ENCODE measurements at places on chromosomes 3 and 15.

DNA sequence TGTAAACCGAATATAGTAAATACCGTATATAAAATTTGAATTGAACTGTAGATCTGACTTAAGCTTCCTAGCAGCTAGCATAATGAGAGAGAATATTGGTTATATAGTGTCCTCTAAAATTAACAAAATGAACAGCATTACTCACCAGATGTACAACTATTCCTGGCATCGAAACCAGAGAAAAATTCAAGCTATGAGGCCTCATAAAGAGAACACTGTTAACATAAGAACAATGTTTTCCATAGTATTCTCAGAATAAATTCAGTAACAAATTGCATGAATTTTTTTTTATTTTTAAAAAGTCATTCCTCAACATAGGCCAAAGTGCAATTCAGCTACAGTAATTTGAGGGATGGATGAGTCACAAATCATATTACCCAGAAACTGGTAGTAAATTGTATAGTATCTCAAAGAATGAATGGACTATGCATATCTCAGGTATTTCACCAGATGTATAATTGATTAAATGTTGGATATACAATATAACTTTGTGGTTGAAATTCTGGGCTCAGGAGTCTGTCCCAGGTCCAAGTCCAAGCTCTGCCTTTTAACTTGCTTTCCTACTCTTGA is 5.0 kb downstream of the TMEM207 start:
- no peak for DNase-seq

DNA sequence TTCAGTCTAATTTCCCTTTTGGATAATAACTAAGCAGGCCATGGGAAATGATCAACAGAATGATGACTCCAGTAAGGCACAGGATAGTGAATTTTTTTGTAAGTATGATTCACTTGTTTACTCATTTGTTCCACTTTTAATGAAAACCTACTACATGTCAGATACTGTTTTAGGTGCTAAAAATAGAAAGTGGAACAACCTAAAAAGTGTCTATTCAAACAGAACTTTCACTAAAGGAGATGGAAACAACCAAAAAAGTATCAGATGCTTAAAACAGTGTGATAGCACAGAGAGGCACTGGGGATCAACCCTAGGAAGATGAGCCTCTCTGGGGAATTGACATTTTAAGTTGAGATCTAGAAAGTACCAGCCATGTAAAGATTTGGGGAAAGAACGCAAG is 11.1 kb downstream of the RYK start:
- DNase-seq = no peak

- peak; percentile 77 for DNase-seq
These were observed 6.8 kb downstream of the CSK start for GRCh38 chr15:74788683-74789151.

GRCh38 chr15:88736204-88736603 is 67.0 kb upstream of the ACAN start:
- DNase-seq = no peak

DNA sequence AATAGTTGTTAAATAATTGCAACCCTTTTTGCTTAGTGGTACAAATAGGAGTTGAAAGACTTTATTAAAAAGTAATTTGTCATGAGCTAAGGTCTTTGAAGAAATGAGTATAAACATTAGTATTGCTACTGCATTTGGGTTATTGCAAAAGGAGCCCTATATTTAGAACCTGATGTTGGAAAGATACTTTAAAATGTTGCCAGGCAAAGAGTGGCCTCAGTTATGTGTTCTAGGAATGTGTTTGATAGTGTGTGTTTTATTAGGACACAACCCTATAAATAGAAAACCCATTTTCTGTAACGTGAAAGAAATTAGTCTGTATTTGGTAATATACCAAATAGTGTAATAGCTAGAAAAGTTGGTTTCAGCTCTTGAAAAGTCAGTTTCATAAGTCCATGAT is 10.7 kb downstream of the VPS8 start:
- no peak for DNase-seq

GRCh38 chr3:42225486-42226363 is 40.3 kb downstream of the CCK start:
- DNase-seq = no peak

GRCh38 chr15:77021803-77022381 is 27.0 kb downstream of the PSTPIP1 start:
- DNase-seq = peak; percentile 51

DNA sequence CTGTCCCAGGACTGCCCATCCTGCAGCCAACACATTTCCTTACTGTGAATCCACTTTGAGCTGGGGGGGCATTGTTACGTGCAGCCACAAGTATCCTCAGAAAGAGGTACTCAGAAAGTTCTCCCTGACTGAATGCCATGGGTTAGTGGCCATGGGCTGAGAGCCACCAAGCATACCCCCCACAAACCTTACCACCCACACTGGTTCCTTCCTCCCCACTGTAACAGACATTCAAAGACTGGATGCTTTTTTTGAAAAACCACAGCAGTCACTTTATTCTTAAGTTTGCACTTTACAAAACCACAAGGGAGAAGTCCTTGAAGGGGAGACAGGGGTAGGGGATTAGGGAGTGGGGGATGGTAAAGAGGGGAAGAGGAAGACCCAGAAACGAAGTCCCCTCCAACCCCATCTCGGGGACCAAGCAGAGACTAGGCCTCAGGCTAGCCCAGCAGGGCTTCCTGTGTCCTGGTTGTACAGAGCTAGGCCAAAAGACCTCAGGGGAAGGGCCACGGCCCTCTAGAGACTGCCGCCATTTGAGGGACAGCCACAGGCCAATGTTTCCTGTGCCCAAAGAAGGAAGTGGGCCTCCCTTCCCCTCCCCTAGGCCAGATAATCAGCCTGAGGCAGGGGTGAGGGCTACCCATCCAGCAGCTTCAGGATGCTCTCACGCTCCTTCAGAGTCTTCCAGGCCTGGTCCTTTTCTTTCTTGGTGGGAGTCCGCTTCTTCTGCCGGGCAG is 10.1 kb upstream of the CAMK1 start:
- DNase-seq = peak; percentile 95

DNA sequence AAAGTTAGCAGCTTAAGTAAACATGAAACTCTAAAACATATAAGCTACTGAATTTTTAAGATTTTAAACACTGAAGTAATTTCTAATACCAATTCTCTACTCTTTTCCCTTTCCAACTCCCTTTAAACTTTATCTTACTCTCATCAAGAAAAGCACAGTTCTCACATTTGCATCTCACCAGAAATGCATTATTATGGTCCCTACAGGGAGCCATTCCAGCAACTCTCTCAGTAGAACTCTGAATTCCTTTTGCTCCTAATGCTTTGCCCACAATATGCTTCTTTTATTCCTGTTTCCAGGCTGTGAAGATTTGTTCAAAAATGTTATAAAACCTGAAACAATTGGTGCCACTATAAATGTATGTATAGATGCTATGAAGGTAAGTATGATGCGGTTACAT is 83.4 kb downstream of the TFDP2 start:
- DNase-seq = no peak

DNA sequence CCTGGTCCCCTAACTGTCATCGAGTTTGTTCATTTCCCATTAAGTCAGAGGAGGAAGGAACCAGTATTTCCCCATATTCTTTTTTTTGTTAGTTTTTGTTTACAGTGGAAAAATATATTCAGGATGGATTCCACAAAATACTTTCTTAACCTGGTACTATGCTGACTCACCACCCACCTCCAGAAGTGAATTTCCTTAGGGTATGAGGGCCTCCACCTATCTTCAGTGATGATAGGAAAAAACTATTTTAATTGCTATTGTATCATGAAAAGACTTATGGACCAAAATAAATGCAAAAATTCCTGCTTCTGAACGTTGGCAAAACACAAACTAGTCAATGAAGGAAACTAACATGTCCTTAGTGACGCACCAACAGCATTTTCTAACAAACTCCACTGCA is 64.2 kb upstream of the FOXP1 start:
- no peak for DNase-seq

- no peak for DNase-seq
These were observed 474.6 kb upstream of the TPRG1 start for GRCh38 chr3:188697127-188697526.

GRCh38 chr3:116512281-116512680 is 67.0 kb upstream of the LSAMP start:
- no peak for DNase-seq

- no peak for DNase-seq
These were observed 2.8 kb downstream of the TBC1D23 start for GRCh38 chr3:100263583-100263982.

GRCh38 chr15:101255615-101256241 is 3.9 kb upstream of the CHSY1 start:
- DNase-seq = peak; percentile 95

- peak; percentile 72 for DNase-seq
These were observed 108.5 kb downstream of the LRRC28 start for GRCh38 chr15:99359769-99360168.

- DNase-seq = no peak
These were observed 231.8 kb downstream of the TP63 start for GRCh38 chr3:189863031-189863430.

- peak; percentile 27 for DNase-seq
These were observed 78.2 kb upstream of the GBE1 start for GRCh38 chr3:81839504-81840094.

GRCh38 chr15:70090436-70091296 is 7.1 kb downstream of the TLE3 start:
- no peak for DNase-seq

DNA sequence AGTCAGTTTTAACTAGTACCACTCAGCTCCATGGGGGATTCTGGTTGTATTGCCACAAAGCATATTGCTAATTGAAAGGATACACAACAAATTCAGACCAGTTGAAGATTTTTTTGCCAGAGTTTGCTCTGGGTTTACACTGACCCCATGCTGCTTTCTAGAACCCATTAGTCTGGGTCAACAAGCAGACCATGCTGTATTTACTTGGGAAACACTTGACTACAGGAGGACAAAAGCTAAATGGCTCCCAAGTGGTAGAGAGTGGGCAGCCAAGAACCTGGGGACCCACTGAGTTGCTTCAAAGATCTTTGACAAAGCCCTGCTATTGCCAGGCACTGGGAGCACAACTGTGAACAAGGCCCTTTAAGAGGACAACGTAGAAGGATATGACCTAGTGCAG is 86.8 kb upstream of the PSMD6 start:
- DNase-seq = no peak

- no peak for DNase-seq
These were observed 208.6 kb downstream of the NFKBIZ start for GRCh38 chr3:102057781-102058421.

GRCh38 chr15:78056714-78057269 is 20.7 kb downstream of the TBC1D2B start:
- peak; percentile 71 for DNase-seq

DNA sequence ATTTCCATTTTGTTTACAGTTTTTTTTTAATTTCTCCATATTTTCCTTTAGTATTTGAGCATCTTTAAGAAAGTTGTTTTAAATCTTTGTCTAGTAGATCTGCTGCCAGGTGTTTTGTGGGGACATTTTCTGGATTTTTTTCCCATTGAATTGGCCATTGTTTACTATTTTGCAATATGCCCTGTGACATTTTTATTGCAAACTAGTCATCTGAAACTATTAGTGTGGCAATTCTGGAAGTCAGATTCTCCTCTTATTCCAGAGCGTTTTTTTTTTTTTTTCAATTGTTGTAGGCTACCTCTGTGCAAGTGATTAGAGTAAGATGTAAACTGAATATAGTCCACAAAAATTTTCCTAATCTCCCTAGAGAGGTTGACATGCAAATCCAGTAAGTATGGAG is 334.2 kb downstream of the PYDC2 start:
- no peak for DNase-seq

GRCh38 chr3:58507356-58508078 is 15.6 kb downstream of the KCTD6 start:
- DNase-seq = no peak

DNA sequence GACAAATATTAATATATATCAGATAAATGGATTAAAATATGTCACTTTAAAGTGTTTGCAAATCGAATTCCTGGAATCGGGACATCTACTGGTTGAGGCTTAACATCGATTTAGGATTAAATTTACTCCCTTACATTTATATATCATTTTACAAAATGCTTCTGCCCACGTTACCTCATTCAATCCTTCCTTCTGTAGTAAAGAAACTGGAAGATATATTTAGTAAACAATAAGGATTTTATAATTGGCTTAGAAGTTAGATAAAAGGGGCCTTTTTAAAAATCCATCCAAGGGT is 1.3 kb downstream of the CLPX start:
- DNase-seq = no peak

GRCh38 chr15:29355477-29355876 is 85.9 kb upstream of the NSMCE3 start:
- no peak for DNase-seq

DNA sequence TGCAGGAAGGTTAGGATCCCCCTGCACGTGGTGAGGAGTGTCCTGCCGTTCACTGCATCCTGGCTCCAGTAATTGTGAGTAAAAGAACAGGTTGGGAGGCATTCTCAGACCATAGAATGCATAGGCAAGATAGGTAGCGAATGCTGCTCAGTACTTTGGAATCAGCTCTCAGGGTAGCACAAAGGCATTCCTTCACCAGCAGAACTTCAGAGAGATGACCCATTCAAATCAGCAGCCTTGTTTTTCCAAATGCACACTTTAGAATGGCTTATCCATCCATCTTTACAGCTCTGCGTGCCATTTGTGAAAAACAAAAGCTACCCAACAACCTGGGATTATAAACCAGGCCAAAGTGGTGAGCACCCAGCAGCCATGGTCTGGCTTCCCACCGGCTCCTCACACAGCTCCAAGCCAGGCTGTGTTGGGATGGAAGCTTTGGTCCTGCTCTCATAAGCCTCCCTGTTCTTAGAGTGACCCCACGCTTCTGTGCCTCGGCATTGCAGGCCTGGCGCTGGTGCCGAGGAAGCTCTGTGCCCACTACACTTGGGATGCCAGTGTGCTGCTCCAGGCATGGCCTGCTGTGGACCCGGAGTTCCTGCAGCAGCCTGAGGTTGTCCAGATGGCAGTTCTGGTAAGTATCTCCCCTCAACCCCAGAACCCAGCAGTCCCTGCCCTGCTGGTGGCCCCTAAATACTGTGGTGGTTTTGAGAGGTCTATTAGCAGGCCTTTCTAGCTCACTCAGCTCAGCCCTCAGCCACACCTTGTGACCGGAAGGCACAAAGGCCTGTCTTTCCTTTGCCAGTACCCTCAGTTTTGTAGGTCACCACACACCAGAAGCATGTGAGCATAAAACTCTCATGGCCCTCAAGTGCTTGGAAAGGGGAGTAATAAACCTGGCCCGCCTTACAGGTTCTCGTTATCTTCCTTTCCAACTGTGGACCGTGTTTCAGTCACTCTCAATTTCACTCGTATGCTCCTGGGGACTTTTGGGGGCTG is 52.9 kb upstream of the LIMD1 start:
- DNase-seq = no peak

GRCh38 chr3:38457111-38458003 is 3.7 kb downstream of the ACVR2B start:
- peak; percentile 13 for DNase-seq
